HFF-Myc (cell line): ENCODE measurements at places on chromosomes 16 and 17.

DNA sequence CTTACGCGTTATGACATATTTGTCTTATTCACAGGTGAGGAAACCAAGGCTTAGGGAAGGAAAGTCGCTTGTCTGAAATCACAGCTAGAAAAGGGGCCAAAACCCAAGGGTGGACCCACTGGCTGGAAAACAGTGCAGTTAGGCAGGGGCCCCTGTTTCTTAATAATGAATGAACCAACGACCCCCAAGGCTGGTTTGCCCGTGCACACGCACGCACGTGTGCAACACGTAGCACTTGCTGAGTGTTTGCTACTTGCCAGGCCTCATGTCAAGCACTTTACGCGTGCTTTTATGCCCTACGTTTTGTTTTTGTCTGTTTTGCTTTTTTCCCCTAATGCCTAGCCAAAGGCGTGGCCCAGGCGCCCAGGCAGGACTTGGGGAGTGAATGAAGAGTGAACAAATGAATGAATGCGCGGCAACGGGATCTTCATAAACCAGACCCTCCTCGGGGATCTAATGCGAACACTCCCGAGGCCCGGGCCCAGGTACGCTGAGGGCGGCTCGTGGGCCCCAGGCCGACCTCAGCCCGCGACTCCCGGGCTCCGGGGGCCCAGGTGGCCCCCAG lies 571 bp upstream of the USP10 start:
- DNase-seq, result no peak

GRCh38 chr16:24070851-24071250 lies 185.3 kb upstream of the CACNG3 start:
- DNase-seq, result no peak

- DNase-seq, result no peak
These were observed 310.6 kb downstream of the SEC14L1 start for GRCh38 chr17:77451245-77451893.

DNA sequence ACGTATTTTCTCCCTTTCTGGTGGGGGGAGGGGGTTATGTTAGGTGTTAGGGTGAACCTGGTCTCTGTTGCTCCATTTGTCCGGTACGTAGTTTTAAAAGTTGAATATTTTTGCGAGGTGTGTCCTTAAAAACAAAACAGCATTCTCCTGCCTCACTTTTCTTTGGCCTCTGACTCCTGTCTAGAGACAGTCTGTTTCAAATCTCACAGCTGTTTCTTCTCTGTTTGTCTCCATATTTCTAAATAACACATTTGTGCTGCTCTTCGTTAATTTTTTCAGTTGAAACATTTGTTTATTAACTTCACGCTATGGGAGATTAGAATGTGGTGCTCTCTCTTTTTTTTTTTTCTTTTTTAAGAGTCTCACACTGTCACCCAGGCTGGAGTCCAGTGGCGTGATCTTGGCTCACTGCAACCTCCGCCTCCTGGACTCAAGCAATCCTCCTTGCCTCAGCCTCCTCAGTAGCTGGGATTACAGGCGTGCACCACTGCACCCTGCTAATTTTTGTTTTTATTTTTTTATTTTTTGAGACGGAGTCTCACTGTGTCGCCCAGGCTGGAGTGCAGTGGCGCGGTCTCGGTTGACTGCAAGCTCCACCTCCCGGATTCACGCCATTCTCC lies 31.7 kb downstream of the RPA1 start:
- DNase-seq, result no peak

DNA sequence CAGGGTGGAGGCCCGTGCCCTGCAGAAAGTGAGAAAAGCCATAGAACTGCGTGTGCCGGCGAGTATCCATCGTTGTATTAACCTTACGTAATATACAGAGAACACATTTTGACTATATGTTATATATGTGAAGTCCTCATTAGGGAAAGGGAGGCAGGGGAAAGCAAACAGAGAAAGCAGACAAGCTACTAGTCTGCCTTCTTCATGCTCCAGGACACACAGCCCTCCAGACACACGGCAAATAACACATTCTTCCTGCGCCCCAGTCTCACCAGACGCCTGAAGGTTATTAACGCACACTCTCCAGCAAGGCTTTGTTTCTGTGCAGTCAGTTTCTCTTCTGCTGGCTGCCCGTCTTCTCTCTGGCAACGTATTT lies 28.8 kb downstream of the PRDM7 start:
- no peak for DNase-seq

GRCh38 chr17:58352596-58353388 lies 791 bp upstream of the SUPT4H1 start:
- no peak for DNase-seq

- DNase-seq, result no peak
These were observed at the start of gene KLHL36 for GRCh38 chr16:84647828-84648594. Gene KLHL36 (plus strand): TSS chr16:84648511. CDS start chr16:84650868, 2,357 bp downstream.

DNA sequence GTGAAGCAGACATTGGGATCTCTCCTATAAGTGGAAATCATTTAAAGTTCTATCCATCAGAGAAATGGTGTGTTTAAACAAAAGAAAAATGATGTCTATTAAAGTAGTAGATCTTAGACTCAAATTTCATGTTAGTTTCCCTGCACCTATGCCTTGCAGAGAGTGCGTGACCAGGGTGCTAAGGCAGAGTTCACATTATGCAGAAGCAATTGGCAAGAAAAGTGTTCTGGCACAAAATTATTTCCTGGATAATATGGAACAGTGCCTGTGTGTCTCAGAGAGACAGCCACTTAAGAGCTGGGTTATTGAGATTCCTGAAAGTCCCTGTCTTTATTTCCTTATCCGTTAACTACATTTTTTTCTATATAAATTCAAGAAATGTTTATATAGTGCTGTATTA lies 457.0 kb downstream of the CDH8 start:
- no peak for DNase-seq

DNA sequence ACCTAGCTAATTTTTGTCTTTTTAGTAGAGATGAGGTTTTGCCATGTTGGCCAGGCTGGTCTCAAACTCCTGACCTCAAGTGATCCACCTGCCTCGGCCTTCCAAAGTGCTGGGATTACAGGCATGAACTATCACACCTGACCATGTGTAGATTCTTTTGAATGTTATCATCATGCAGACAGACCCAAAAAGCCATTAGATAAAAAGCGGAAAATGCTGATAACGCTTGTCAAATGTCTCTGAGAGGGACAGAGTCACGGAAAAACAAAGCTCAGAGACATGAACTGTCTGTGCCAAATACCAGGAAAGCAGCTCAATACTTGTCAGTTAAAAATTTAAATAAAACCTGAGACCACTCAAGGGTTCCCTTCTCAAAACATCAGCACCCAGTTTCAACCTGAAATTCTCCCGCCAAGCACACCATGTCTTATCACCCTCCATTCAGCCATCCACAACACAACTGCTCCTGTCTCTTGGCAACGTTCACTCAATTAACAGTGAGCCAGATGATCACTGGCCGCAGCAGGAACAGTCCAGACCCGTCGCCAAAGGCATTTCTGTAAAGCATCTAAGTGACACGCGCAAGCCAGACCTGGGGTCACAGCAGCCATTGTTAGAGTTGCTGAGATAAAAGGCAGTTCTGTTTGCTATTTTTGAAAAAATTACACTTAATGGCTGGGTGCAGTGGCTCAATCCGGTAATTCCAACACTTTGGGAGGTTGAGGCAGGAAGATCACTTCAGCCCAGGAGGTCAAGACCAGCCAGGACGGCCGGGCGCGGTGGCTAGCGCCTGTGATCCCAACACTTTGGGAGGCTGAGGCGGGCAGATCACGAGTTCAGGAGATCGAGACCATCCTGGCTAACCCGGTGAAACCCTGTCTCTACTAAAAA lies 29.7 kb downstream of the FANCA start:
- DNase-seq, result no peak

DNA sequence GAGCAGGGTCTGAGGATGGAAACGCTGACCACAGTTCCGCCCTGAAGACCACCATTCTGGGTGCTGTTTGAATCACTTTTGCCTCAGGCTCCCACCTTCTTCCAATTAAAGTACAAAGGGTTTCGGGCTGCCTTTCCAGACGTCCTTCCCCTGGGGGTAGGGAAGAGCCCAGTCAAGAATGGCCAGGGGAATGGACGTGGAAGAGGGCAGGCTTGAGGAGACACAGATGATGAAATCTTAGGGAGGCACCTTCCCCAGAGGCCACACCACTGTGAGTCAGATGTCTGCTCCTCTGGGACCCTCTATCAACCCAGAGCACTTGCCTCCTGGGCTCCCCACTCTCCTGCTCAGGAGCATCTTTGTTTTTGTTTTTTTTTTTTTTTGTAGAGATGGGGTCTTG lies 27.5 kb upstream of the MTSS2 start:
- DNase-seq, result no peak

DNA sequence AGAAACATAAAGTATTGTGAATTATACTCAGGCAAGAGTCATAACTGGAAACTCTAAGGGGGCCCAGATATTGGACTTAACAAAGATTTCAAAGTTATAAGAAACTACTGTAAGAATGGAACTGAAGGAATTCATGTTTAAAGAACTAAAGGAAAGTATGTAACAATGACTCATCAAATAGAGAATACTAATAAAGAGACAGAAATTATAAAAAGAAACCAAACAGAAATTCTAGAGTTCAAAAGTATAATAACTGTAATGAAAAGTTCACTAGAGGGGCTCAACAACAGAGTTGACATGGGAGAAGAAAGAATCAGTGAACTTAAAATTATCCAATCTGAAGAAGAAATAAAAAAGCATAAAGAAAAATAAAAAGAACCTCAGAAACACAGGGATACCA lies 55.4 kb downstream of the ADCY9 start:
- no peak for DNase-seq

- no peak for DNase-seq
These were observed 43.6 kb upstream of the CACNG5 start for GRCh38 chr17:66791347-66791746.

DNA sequence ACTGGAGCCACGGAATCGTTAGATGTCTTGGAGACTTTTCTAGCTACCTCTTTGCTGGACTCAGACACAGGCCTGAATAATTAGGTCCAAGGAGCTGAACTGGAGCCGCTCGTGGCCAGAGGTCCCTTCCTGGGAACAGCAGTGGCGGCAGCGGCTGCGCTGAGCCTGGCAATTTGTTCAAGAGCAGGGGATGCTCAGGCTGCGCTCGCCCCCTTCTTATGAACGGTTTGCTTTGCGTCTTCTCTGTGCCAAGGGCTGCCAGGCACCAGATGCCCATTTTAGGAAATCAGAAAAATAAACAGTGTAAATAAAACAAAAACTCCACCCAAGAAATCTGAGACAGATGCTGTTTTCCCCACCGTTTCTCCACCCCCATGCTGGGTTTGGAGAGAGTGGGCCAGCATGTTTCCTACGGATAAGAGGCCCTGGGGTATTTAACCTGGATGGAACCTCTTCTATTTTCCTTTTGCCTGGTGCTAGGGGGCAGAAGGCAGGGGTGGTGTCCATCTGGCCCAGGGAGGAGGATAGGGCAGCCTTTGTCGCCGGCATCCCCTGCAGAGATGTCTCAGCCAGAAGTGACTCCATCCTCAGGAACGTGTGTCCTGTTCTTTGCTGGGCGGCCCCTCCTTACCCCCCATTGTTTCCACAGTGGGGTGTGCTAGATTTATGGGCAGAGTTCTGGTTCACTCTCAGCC lies 163.4 kb downstream of the SEC14L1 start:
- no peak for DNase-seq

GRCh38 chr16:67551972-67552371 lies 10.4 kb upstream of the CTCF start:
- DNase-seq, result no peak

DNA sequence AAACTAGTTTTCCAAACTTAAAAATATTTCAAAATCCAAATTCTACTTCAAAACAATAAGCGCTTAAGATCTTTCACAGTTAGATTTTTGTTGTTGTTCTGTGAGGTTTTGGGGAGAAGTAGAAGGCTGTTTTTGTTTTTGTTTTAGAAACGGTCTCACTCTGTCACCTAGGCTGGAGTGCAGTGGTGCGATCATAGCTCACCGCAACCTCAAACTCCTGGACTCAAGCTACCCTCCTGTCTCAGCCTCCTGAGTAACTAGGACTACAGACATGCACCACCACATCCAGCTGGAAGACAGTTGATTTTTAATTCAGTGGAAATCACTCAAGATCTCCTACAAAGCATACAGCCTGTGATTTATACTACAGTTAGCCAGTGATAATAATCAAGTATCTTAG lies 2.7 kb downstream of the SHCBP1 start:
- no peak for DNase-seq

- no peak for DNase-seq
These were observed 20.8 kb upstream of the ZNF423 start for GRCh38 chr16:49876716-49877129.

DNA sequence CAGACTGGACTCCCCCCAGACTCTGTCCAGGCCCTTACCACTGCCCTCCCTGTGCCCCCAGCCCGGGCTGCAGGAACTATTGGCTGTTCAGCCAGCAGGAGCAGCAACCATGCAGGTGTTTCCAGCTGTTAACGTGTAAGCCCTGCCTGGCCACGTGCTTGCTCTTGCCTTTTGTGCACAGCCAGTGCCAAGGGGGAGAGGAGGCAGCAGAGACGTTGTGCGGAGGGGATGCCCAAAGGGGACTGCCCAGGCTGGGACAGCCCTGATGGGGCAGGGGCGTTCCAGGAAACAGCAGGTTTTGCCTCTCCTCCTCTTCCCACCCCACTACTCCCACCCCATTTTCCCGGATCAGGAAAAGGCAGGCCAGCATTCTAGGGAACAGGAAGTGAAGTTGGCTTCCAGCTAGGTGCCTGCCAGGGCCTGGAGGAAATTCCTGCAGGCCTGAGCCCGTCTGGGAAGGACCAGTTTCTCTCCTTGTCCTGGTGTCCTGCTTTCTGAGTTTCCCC lies 16.7 kb upstream of the LASP1NB start:
- no peak for DNase-seq

DNA sequence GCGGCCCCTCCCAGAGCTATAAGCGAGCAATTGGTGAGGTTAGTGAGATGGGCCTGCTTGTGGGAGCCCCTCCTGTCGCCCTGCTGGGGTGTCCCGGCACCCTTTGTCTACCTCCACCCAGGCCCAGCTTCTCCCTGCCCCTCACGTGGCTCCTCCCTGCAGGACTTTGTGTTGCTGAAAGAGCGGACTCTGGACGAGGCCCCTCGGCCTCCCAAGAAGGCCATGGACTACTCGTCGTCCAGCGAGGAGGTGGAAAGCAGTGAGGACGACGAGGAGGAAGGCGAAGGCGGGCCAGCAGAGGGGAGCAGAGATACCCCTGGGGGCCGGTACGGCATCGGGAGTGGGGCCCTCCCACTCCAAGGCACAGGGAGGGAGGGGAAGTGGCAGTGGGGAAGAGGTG lies 6.1 kb upstream of the C17orf107 start:
- no peak for DNase-seq

GRCh38 chr16:56493126-56493525 lies 26.7 kb downstream of the BBS2 start:
- no peak for DNase-seq

- DNase-seq, result no peak
These were observed 308.0 kb downstream of the MAP2K6 start for GRCh38 chr17:69722518-69722917.

- DNase-seq, result no peak
These were observed 1.3 kb downstream of the ASPSCR1 start for GRCh38 chr17:81978524-81979298.

- DNase-seq, result no peak
These were observed at the start of gene HIC1 for GRCh38 chr17:2054512-2055291. Gene HIC1 (plus strand): TSS chr17:2055103. CDS start chr17:2056691, 1,588 bp downstream.

DNA sequence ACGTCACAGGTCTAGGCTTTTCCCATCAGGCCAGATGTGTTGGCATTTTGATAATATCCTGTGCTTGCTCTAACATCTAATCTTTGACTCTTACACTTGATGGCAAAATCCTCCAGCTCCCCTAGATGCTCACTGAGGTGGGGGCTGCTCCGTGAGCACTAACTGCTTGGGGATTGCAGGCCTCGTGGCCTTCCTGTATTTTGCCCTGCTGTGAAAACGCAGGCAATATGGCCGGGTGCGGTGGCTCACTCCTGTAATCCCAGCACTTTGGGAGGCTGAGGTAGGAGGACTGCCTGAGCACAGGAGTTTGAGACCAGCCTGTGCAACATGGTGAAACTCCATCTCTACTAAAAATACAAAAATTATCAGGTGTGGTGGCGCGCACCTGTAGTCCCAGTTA lies 9.7 kb upstream of the MLKL start:
- DNase-seq, result no peak
